ENCODE measurements at places on chromosomes 7 and 10. TPM values are rescaled to one million over a fixed set of nuclear protein-coding genes. Genes with fewer than 3 reads are reported as not detected.

ADCY1 gene
- total RNA-seq: 0.05 TPM

MALRD1 gene
- total RNA-seq: not detected

TUBB8 gene
- total RNA-seq: 0.39 TPM

DHTKD1 gene
- total RNA-seq: 20.6 TPM

EIF5AL1 gene
- total RNA-seq: 5.6 TPM

NXPH1 gene
- 0.17 TPM for total RNA-seq

DNA sequence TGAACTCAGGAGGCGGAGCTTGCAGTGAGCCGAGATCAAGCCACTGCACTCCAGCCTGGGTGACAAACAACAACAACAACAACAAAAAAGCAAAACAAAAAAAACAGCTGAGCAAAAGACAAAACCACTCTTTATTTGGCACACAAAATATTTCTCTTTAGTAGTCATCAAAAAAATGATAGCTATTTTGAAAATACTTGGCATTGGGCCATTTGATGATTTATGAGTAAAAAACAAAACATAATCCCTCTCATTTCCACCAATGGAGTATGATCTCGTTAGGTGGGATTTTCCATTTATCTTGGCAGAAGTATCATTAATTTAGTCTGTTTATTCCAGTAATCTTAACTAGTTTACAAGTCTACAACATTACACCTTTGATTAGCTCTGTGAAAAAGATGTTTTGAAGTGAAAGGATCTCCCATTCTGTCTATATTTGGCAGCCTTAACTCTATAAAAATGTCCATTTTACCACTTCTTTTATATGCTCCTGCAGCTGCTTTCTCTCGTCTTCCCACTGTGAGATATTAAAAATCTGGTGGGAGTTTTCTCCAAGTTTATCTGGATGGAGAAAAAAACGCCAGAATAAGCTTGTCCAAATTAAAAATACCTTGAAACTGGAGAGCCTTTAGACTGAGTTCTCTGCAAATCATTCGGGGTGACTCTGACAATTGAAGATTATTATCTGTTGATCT, 58.8 kb upstream of the AGMO start:
- no peak for DNase-seq

DNA sequence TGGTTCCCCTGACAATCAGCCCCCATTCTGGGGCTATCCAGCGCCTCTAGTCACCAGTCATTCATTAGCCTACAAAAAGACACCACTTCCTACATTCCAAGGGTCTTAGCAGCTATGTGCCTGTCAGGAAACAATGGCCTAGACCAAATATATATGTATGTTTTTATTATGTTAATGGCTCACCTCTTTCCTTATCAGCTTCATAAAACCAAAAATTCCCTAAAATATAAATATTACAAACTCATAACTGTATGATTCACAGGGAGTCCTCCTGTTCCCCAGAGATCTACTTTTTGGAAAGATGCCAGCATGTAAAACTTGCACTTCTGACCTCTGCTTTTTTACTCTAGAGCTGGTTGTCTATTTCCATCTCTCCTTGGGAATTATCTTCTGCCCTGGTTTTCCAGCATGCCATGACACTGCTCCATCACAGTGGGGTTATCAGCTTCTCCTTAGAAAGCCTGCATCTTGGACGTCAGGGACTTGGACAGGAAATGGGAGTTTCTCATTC, 79.2 kb downstream of the ABCA13 start:
- no peak for DNase-seq

DNA sequence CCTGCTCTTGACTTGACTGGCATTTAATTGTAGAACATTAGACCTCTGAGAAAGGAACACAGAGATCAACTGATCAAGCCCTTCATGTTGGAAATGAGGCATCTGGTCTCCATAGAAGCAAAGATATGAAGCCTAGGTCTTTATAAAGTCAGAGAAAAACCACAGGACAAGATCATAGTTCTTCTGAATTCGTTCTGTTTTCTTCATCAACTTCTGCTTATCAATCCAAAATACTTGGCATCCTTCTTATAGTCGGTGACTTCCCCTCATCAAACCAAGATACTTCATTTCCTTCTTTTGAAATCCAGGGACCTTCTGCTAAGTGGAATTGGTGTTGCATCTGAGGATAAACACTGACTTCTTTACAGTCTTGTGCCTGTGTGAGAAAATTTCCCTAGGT, 77.1 kb upstream of the PRKCQ start:
- no peak for DNase-seq

GRCh38 chr10:75606203-75606779, 174.9 kb downstream of the LRMDA start:
- DNase-seq: no peak

DNA sequence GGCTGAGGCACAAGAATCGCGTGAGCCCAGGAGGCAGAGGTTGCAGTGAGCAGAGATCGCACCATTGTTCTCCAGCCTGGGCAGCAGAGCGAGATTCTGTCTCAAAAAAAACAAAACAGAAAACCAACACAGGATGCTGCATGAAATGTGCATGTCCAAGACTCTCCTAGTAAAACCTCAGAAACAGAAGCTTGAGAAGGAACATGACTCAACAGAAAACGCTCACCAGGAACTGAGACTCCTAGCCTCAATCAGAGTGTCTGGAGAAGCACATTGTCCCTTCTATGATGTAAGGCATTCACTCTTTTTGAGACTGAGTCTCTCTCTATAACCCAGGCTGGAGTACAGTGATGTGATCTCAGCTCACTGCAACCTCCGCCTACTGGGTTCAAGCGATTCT, 168.3 kb downstream of the MYOF start:
- no peak for DNase-seq

- DNase-seq: no peak
Observed at GRCh38 chr7:15947754-15948153, 261.3 kb upstream of the MEOX2 start.

DNA sequence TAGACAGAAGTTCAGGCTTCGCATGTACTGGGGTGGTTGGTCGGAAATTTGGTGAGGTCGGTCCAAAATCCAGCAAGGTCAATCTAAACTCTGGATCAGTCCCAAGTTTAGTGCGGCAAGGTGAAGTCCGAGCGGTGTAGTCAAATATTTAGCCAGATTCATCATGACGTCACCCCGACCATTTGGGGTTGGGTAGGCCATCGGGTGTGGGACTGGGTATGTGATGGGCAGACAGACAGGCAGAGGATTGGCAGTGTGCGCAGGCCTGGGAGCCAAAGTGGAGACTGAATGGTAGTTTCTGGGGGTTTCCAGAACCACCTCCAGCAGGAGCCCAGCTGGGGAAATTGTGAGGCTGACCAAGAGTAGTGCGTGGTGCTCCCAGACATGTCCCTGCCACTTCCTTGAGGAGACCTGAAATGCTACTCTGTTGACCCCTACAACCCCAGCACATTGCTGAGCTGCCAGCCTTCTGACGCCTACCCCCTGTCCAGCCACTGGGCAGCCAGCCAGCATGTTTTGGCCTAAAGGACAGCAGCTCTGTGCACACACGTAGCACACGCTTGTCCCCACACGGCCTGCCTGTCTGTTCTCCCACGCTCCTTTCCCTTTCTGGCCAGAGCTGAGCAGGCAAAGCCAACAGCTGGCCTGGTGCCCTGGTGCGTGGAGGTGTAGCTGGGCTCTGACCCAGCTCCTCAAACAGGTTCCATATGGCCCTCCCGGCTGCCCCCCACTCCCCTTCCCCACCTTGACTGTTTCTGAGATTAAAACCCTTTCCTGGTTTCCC, 55.9 kb downstream of the FAM241B start:
- no peak for DNase-seq

DNA sequence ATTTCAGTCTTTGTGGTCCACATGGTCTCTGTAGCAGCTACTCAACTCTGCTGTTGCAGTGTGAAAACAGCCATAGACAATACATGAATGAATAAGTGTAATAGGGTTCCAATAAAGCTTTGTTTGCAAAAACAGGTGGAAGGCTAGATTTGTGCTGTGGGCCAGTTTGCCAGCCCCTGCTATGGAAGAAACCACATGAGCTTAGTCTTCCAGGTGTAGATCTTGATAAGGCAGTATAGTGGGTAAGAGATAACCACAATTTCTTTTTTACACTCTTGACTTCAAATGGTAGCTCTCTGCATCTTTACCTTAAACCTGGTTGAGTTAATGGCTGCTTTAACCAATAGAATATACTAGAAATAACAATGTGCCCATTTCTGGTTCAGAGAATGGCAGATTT, 135.0 kb upstream of the PALS2 start:
- DNase-seq: no peak

DNA sequence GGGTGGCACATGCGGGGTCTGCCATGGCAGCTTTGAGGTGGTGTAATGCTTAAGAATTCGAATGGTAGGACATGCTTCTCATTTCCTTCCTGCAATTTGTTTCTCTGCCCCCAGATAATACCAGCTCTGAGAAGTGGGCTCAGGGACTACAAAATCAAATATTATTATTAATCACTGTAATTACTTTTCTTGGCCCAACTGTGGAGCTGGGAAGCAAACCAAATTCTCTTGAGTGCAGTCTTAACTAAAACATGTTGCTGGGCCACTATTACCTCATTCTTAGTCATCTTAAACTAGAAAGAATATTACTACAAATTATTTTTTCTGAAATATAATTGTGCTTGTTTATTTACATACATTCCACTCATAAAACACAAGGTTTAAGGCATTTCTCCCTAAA, 566.7 kb upstream of the NRP1 start:
- no peak for DNase-seq

- DNase-seq: no peak
Observed at GRCh38 chr10:78747401-78748234, 321.1 kb upstream of the ZMIZ1 start.

DNA sequence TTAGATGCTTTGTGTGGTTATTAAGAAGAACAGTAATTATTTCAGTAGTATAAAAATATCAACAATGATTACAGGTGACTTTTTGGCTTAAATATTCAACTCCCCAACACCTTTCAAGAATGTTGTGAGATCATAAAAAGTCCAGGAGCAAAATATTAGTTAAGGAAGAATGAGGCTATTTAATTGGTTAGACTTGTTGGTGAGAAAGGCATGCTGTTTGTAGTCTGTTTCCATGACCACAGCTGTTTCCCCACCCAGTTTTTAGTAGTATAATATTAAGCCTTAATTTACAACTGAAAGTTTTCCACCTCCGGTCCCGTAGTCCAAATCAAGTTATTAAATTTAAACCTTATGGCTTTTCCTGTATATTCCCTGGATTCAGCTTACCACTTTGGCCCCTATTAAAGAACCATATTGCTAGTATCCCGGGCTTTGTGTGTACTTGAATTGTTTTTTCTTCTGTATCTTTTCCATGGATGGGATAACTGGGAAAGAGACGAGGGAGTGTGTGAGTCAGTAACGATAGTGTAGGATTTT, 133.3 kb downstream of the CELF2 start:
- DNase-seq: no peak

All from HCT116 (cell line).